Stimulated activated CD8-positive, alpha-beta memory T cell treated with anti-CD3 and anti-CD28 coated beads, Interleukin-15, amount 100 ng/mL, for 4 hours (primary cell): ENCODE measurements at places on chromosomes 1 and 21.

DNA sequence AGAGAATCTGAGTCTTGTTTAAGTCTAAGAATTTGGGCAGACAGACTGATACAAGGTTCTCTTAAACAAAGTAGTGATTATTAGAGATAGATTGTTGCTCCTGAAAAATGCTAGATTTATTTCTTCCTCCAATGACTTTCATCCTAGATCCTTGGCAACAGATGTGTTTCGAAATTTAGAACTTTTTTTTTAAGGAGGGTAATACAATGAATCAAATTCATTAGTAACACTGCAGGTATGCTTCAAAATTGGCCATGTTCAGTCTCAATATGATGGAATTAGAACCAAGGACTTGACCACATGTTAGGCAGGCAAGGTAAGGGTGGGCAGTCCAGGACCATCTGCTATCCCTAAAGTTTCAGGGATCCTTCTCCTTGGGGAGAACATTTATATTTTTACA is 4.5 kb upstream of the LCE1F start:
- DNase-seq, result no peak

DNA sequence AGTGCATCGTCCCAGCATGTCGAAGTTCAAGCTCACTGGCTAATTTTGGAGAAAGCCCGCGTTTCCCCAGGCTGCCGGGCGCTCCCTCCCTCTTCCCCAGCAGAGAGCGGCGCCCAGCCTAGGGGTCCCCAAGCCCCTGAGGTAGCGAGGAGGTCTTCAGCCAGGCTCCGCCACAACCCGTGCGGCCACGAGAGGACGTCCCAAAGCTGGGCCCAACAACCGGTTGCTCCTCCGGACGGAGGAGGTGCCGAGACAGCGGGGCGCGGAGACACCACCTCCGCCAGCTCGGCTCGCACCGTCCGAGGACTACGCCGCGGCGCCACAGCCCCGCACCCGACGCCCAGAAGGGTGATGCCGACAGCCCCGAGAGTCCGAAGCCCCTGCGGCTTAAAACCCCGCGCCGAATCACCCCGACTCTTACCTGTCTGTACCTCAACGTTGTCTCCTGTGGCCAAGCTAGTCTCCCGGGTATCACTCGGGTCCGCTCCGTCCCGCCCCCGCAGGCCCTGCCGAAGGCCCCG is at the start of gene DENND2C:
Gene DENND2C, minus strand, starts transcription at position 488 of the 521 bp plus-strand sequence. CDS start 44,065 bp downstream, outside the sequence.
- DNase-seq, result no peak

- DNase-seq, result no peak
Measured at GRCh38 chr1:53754484-53755312, 15.7 kb upstream of the GLIS1 start.

- no peak for DNase-seq
Measured at GRCh38 chr21:45280969-45281368, 6.7 kb downstream of the POFUT2 start.

DNA sequence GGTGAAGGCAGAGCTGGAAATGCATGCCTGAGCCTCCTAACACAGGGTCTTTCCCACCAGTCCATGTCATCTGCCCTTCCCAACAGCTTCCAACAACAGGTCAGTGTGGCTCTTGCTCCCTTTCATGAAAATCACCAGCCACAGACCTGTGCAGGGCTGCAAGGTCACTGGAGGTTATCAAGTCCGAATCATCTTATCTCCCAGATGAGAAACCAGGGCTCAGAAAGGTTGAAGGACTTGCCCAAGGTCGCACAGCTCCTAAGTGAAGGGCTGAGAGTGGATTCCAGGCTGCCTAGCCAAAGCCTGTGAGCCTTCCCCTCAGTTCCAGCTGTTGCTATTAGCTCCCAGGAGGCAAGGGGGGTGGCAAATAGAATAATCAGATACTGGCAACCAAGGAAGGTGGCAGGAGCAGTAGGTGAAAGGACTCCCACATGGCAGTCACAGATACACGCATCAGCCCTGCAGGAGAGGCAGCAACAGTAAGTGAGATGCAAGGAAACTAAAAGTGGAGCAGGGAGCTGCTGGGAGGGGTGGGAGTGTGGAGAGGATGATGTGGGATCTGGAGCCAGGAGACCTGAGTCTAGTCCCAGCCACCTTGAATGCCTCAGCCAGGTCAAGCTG is 74.2 kb downstream of the SSBP3 start:
- no peak for DNase-seq

GRCh38 chr1:247966532-247967204 is 1.6 kb downstream of the OR2AK2 start:
- no peak for DNase-seq

GRCh38 chr1:102174259-102174863 is 177.6 kb upstream of the OLFM3 start:
- no peak for DNase-seq

DNA sequence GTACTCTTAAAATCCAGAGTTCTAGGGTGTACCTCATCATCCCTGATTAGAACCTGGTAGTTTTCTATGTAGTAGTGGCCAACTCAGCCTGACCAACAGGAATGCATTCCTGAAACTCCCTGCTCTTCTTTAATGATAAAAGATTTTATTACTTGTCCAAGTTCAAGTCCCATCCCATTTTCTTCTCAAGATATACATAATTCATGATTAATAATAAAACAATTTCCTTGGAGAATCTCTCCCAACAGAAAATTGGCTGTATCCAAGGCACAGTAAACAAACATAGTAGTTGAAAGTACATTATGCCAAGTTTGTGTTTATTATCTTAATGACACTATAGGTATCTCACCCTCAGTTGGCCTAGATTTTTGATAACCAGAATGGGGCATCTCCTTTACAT is 714.1 kb upstream of the ADAMTS5 start:
- DNase-seq, result no peak

- DNase-seq, result no peak
Measured at GRCh38 chr1:106223213-106223612, 833.3 kb upstream of the PRMT6 start.

- no peak for DNase-seq
Measured at GRCh38 chr21:25176637-25177412, 430.5 kb downstream of the MRPL39 start.

DNA sequence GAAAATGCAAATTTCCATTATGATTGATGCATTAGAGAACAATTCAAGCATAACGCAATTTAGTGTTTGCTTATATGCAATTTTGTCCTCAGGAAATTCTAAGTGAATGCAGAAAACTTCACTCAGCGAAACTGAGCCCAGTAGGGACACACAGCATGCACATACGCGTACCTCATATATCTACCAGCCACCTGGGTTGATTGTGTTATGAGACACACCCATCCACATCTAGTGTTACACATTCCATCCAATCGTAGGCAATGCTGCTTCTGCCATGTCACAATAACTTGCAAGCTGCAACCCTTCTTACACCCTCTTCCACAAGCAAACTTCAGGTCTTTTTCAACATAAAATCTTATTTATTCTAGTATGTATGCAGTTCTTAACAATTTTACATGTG is 312.9 kb downstream of the HHAT start:
- no peak for DNase-seq
